Mesothelial cell of epicardium (in vitro differentiated cells): ENCODE measurements at places on chromosomes 12 and 14. TPM values are rescaled to one million over a fixed set of nuclear protein-coding genes. Genes with fewer than 3 reads are reported as not detected.

PRICKLE1 gene
- total RNA-seq, result 79.4 to 89.1 TPM (median 80.7 TPM) in 3 replicates

FOXN4 gene
- 0.11 TPM in 1 of 3 replicates, not detected in the others for total RNA-seq

- DNase-seq, result no peak
These were observed 6.5 kb upstream of the LGMN start for GRCh38 chr14:92754966-92755365.

GRCh38 chr14:75064205-75064567 lies 362 bp upstream of the ACYP1 start:
- DNase-seq, result no peak

GRCh38 chr12:19048943-19049342 lies 80.6 kb upstream of the PLEKHA5 start:
- no peak for DNase-seq

- no peak for DNase-seq
These were observed 1.2 kb downstream of the KLHDC2 start for GRCh38 chr14:49769171-49769570.

DNA sequence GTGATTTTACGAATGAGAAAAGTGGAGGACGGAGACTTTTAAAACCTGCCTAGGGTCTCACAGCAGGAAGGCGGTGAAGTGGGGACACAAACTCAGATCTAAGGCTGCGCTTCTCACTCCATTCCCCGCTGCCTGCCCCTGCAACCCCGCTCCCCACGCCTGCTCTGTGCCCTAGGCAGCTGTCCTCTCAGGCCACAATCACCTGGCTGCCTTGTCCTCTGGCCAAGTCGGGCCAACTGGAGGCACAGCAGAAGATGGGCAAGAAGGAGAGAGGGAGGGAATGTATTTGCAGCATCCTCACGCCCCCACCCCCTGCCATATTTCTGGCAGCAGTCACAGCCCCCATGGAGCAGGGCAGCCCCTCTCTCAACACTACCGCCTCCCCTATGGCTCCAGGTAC lies 94.9 kb downstream of the CHGA start:
- no peak for DNase-seq

- DNase-seq, result no peak
These were observed 254.8 kb downstream of the VRK1 start for GRCh38 chr14:97052001-97052400.

- no peak for DNase-seq
These were observed 97.7 kb downstream of the AKAP6 start for GRCh38 chr14:32426586-32427388.

GRCh38 chr14:94054936-94055335 lies 26.1 kb downstream of the DDX24 start:
- DNase-seq, result peak; percentile 17
